ENCODE measurements at places on chromosomes 2 and 18. TPM values are rescaled to one million over a fixed set of nuclear protein-coding genes. Genes with fewer than 3 reads are reported as not detected.

Gene ESPNL
- polyA plus RNA-seq = 2.1 TPM

DNA sequence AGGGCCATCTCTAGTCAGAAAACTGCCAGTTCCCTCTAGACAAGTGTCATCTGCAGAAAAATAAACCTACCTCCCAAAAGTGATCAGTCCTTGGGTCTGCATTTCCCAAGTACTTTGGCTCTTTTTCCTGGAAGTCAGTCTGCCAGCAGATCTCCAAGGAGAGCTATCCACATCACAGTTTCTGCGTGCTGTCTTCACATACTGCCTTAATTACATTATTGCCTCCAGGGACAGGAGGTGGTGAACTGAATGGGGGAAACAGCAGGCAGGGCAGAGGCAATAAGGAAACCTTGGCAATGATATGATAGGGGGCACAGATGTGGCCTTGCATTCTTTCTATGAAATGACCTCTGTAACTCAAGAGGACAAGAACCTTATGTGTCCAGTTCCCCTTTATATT lies 105.9 kb upstream of the SIX2 start:
- no peak for DNase-seq

DNA sequence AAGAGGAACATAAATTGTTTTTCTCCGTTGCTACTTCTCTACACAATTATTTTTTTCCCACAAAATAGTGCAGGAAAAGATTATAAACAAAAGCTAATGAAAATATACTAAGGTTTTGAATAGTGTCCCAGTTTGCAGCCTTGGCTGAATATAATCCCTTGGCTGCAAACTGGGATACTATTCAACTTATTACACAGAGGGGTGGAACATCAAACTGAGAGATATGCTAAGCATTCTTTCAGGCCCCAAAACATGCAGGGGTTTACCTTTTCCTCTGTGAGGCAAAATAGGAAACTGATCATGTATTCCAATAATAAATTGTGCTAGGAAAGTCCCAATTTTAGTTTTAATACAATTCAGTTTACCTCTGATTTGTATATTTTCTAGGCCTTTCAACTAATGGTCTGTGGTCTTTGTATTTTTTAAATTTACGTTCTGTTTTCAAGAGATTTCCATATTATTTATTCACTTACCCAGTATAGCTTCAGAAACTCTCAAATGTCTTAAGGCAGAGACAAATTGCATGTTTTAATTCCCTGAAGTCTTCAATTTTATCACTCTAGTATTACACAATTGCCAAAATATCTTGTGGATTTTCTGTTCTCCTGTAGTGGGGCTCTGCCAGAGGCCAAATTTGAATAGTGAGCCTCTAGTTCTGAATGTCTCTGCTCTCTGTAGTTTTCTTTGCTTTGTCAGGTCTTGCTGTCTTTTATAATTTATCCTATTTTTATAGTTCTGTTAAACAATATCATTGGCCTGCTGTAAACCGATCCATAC lies 63.9 kb downstream of the PPP1R1C start:
- DNase-seq = no peak

- no peak for DNase-seq
Measured at GRCh38 chr18:54228364-54228763, 3.9 kb upstream of the MBD2 start.

GRCh38 chr2:134679745-134680144 lies 39.1 kb downstream of the TMEM163 start:
- no peak for DNase-seq

- no peak for DNase-seq
Measured at GRCh38 chr2:73716543-73717250, 20.4 kb downstream of the TPRKB start.

DNA sequence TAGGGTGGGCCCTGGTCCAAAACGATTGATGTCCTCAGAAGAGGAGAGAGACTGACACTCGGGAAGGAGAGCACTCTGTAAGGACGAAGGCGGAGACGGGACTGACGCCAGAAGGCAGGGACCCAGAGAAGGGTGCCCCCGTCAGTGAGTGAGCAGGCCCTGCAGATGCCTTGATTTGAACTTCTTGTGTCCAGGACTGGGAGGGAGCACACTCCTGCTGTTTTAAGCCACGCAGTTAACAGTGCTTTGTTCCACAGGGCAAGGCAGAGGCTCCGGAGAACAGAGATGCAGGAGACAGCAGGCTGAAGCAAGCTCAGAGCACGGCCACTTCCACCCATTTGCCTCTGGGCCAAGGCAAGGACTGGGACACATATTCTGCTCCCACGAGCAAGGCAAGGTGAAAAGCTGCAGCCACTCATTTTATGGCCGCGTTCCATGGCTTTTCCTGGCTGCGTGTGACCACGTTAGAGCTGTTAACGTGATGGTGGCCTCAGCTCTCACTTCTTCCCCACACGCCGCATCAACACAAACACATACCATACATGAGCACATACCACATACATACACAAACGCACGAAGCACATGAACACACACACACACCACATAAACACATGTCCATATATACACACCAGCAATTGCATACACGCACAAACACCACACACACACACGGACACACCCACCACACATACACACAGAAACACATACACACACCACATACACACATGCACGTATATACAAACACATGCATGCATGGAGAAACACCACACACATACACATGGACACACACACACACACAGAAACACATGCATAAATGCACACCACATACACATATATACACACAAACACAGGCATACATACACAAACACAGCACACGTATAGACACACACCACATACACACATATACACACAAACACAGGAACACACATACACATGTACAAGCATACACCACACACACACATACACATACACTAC lies 521.0 kb upstream of the MYT1L start:
- DNase-seq = no peak

DNA sequence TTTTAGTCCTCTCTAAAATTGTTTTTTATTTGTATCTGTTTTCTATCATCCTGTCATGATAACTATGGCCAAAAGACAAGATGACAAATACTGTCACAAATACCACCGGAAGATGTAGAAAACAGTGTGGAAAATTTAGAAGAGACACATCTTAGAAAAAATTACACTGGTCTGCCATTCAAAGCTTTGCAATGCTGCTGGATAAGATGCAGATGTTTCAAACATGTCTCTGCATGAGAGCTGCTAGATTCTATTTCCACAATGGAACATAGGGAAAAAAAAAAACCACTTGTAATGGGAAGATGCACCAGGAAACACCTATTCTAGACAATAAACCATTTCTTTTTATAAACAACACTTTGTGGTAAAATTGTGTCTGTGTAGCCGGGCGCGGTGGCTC lies 5.8 kb upstream of the TAF1B start:
- no peak for DNase-seq

- no peak for DNase-seq
Measured at GRCh38 chr18:42078711-42079110, 123.7 kb downstream of the PIK3C3 start.

DNA sequence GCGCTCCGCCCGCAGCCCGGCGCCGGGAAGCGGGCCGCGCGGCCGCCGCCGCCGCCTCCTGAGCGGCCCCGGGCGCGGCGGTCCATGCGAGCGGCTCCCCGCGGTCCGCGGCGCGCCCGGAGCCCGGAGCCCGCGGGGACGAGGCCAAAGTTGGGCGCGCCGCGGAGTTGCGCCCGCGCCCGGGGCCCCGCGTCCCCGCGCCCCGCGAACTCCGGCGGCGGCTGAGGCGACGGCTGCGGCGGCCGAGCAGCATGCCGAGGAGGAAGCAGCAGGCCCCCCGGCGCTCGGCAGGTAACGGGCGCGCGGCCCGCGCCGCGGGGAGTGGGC lies 992 bp downstream of the TSHZ1 start:
- DNase-seq = no peak

DNA sequence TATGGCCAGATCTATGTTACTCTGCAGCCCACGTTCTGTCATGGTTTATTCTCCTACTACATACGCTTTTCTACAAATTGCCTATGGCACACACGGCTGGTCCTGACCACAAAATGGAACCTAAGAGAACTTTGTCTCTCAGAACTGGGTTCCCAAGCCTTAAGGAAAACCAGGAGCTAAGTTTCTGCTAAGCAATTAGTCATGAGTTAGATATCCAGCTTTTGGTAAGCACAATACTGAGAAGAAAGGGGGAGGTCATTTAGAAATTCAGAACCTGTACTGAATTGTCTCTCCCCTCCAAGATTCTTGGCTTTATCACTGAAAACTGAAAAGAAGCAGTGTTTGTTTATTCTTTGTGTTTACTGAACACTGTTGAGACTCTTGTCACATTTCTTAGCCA lies 283.5 kb upstream of the TANK start:
- no peak for DNase-seq

Gene C2orf80
- not detected for polyA plus RNA-seq

- no peak for DNase-seq
Measured at GRCh38 chr2:147639891-147640290, 204.9 kb upstream of the ACVR2A start.

GRCh38 chr2:205484764-205485163 lies 197.5 kb upstream of the NRP2 start:
- no peak for DNase-seq

Gene CXCR1
- not detected for polyA plus RNA-seq

DNA sequence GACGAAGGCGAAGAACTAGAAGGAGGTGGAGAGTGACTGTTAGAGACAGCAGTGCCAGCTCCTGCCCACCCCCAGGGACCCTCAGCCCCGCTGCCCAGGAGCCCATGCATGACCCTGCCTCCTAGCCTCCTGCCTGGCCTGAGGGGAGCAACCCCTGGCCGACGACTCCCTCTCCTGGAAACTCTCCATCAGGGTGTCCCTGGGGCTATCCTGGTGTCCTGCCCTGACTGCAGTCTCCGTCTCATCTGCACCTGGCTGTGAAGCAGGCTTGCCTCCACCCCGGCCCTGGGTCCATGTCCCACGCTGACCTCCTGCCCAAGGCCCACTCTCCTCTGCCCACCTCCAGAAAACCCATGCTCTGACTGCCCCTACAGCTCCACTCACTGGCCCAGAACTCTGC lies 120.2 kb downstream of the RPIA start:
- no peak for DNase-seq

DNA sequence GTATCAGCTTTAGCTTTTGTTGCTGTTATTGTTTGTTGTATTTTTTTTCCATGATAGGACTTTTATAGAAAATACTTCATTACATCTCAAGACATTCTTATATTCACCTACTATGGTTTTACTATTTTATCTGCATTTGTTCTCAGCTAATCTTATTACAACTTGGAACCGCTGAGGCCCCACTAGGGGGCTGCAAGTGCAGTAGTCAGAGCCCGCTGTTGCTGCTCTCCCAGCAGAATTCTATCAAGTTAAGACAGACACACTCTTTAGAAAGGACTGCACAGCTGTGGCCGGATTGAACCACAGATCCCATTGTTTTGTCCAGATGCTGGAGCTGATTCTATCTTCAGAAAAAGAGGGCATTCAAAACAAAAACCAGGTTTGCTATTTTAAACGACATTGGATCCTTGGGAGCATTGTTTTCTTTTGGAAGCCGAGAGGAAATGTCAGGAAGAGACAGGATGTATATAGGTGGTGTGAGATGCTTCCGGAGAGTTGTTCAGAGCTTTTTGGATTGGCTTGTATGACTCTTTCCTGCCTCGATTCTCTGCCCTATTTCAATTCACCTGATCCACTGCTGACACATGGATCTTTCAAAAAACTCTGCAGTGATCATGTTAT lies 105.7 kb upstream of the GAREM1 start:
- no peak for DNase-seq

DNA sequence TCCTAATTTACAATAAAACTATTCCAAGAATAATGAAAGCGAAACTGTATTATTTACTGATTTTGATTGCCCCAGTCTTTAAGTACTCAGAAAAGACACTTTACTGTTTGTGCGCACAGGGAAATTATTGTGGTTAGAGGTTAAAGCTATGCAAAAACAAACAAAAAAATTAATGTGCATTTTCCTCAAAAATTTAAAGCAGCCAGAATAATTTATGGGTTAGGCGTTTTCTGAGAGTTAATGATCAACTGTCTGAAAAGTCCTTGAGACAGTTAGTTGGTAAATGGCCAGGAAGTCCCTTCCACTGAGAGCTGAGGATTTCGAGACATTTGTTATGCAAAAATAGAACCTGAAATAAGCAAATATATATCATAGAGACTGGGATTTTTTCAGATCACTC lies 143.3 kb downstream of the IRS1 start:
- DNase-seq = no peak

DNA sequence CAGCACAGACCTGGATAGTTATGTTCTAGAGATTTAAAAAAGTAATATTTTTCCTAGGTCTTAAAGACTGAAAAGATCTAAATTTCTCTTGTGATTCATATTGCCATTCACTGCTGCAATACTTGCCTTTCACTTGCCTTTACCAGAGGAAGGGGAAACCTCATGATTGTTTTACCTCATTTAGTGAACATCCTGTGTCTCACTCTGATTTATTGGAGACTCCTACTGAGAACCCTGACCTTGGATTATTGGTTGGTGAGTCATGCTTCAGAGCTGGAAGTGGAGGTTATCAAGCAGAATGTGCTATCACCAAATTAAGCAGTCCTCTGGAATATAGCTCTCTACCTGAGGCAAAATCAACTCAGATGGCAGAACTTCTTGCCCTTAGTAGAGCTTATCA lies 500.5 kb downstream of the TSN start:
- no peak for DNase-seq

- DNase-seq = no peak
Measured at GRCh38 chr2:231886071-231886681, 40.0 kb downstream of the NPPC start.

DNA sequence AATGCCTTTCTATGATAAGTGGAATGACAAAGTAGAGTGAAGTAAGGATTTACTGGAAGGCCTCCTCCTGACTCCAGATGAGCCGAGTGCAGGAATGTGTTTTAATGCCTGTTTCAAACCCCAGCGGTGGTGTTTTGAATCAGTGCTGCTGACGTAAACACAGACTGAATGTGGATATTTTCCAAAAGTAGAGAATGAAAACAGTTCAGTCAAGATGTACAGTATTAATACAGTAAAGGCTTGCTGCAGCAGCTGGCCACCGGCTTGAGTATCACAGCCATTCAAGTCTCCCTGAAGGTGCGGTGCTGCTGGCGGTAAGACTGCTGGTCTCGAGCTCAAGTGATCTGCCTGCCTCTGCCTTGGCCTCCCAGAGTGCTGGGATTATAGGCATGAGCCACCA lies 46.7 kb downstream of the ARHGAP28 start:
- DNase-seq = peak; percentile 72

Gene CXCR4
- polyA plus RNA-seq = not detected

Gene ALKAL2
- not detected for polyA plus RNA-seq

Gene LCT
- polyA plus RNA-seq = not detected

Gene ORC2
- 3.7 TPM for polyA plus RNA-seq

DNA sequence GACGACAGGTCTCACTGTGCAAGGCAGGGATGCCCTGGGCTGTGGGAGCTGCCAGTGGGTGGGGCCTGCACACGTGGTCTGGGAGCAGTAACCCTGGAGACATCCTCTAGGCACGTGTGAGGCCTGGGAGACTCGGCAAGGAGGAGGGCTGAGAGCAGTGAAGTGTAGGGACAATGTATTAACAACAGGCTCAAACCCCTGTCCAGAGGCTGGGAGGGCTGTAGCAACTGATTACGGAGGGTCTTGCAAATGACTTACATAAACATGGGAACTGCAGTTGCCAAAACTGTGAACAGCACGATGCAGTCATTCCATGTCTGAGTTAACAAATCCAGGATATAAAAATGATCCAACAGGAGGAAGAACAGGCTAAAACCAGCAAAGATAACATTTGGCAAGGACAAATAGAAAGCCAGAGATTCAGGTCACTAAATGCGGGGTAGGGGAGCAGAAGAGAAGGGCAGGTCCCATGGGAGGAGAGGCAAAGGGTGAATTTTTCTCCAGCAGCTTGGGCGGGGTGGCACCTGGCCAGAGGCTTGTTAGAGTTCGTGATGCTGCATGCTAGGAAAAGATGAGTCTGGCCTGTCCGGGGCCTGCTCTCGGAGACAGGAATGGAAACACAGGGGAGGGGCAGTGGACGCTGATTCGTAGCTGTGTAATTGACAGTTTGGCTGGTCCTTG lies 44.9 kb downstream of the CYP27C1 start:
- DNase-seq = no peak

All from BJ (cell line).